ENCODE measurements at places on chromosomes 11 and 22.

GRCh38 chr11:71987521-71987920, 11.2 kb upstream of the IL18BP start:
- no peak for DNase-seq

GRCh38 chr11:79007771-79008402, 432.9 kb downstream of the TENM4 start:
- DNase-seq = no peak

GRCh38 chr22:40430991-40431390, 60.6 kb downstream of the SGSM3 start:
- no peak for DNase-seq

DNA sequence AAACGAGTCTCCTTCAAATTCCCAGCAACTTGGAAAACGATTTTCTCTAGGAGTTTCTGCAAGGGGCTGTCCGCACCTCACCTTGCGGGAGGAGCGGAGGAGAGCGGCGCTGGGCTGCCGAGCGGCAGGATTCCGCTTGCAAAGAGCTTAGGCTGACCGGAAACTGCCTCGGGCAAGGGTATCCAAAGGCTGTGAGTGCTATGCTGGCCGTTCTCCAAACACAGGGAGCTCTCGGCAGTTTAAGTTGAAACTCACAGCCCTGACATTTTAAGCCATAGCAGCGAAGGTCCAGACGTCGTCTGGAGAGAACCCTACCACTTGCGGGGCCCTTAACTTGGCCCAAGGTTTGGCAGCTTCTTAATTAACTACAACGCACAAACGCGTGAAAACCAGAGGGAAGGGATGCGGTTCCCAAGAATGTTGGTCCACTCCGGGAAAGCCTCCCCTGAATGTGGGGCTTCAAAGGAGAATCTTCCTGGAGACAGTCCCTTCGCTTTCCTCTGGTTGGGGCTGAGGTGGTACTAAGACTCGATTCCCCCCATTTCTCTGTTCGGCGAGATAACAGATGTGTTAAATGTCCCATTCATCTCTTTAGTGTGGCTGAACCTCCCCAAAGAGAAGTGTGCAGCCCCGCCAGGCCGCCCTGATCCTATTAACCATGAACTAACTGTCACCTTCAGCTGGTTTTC, 1.1 kb upstream of the DBX1 start:
- no peak for DNase-seq

DNA sequence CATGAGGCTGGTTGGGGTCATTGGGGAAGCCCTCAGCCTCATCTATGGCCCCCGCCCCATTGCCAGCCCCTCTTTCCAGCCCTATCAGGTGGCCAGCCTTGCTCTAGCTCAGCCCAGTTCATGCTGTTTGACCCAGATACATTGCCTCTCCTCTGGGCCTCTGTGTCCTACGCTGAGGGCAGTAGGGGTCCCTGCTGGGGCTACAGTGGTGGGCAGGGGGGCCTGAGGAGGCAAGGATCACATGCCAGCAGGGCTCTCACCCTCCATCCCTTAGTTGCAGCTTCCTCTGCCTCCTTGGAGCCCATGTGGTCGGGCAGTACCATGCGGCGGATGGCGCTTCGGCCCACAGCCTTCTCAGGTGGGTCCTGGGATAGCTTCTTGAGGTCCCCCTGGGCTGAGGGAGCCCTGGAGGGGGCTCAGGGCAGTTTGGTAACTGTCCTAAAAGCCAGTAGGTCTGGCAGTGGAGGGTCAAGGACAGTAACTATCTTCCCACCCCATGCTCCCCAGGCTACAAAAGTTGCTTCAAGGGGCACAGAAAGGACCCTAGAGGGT, 19.2 kb downstream of the EMID1 start:
- DNase-seq = no peak

DNA sequence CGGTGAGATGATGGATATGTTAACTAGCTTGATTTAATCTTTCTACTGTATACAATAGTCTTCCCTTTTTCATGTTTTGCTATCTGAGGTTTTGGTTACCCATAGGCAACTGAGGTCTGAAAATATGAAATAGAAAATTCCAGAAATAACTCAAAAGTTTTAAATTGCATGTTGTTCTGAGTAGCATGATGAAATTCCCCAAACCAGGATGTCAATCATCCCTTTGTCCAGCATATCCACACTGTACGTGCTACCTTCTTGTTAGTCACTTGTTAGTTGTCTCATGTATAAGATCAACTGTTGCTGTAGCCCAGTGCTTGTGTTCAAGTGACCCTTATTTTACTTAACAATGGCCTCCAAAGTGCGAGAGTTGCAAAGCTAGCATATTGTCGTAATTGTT, 21.2 kb upstream of the OR10W1 start:
- no peak for DNase-seq

DNA sequence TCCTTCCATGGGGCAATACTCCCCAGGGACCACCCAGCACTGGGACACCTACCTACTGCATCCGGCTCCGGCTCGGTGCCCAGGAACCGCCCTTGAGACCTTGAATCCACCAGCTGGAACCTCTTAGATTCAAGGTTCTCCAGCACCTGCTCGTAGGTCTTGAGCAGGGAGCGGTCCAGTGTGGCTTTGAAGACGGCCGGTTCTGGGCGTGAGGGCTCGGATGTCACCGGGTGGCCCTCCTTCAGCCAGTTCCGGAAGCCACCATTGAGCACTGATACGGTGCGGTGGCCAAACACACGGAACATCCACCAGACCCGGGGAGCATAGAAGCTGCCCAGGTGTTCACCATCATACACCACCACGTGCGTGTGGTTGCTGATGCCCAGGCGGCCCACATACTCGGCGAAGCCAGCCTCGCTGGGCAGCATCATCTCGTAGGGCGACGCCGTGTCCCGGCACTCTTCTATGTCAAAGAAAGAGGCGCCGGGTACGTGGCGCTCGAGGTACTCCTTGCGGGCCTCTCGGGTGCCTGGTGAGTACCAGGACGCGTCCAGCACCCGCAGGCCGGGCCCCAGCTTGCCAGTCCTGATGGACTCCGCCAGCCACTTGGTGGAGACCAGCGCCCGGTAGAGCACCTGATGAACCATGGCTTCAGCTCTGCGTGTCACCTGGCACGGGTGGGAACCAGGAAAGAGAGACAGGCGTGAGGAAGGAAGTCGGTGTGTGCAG, 997 bp downstream of the TST start:
- no peak for DNase-seq

GRCh38 chr11:61718046-61718531, 34.3 kb upstream of the MYRF start:
- DNase-seq = no peak

GRCh38 chr11:26753723-26754504, 32.1 kb upstream of the SLC5A12 start:
- peak; percentile 31 for DNase-seq

- DNase-seq = no peak
These were observed 300.2 kb downstream of the SHANK2 start for GRCh38 chr11:70952191-70952590.

DNA sequence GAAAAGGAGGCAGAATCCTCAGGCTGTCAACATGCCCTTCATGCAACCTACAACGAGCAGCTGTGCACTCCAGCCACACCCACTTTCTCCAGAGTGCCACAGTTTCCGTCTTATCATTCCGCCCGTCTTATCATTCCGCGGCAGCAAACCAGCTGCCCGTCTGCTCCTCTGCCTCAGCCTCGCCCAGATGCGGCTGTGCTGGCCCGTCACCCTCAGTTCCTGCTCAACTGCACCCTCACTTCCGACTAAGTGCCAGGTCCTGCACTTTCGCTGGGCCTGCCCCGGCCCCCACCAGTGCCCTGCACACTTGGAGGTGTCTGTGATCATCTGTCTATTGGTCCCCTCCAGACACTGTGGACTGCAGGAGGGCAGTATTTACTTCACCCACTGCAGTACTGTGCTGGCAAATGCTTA, 43.7 kb downstream of the MICAL3 start:
- no peak for DNase-seq

GRCh38 chr22:36745301-36745995, 30.5 kb downstream of the IFT27 start:
- no peak for DNase-seq

DNA sequence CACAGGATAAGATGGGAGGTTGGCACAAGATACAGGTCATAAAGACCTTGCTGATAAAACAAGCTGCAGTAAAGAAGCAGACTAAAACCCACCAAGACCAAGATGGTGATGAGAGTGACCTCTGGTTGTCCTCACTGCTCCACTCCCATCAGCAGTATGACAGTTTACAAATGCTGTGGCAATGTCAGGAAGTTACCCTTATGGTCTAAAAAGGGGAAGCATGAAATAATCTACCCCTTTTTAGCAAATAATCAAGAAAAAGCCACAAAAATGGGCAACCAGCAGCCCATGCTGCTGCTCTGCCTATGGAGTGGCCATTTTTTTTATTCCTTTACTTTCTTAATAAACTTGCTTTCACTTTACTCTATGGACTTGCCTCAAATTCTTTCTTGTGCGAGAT, 8.7 kb upstream of the PIWIL4 start:
- DNase-seq = no peak

DNA sequence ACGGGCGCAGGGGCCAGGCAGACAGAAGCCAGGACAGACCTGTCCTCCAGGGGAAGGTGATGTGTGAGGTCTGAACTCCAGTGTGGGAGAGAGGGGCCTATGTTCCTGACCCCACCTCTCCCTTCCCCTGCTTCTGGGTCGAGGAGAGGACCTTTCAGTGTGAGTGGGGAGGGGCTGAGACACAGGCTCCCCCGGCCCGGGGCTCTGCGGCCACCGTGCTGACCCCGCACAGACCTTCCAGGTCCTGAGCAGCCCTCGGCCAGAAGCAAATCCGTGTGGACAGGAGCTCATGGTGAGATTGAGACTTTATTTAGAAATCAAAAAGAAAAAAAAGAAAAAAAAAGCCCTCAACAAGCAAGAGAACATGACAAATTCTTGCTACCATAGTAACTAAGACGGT, 680.5 kb downstream of the BRD1 start:
- DNase-seq = no peak

DNA sequence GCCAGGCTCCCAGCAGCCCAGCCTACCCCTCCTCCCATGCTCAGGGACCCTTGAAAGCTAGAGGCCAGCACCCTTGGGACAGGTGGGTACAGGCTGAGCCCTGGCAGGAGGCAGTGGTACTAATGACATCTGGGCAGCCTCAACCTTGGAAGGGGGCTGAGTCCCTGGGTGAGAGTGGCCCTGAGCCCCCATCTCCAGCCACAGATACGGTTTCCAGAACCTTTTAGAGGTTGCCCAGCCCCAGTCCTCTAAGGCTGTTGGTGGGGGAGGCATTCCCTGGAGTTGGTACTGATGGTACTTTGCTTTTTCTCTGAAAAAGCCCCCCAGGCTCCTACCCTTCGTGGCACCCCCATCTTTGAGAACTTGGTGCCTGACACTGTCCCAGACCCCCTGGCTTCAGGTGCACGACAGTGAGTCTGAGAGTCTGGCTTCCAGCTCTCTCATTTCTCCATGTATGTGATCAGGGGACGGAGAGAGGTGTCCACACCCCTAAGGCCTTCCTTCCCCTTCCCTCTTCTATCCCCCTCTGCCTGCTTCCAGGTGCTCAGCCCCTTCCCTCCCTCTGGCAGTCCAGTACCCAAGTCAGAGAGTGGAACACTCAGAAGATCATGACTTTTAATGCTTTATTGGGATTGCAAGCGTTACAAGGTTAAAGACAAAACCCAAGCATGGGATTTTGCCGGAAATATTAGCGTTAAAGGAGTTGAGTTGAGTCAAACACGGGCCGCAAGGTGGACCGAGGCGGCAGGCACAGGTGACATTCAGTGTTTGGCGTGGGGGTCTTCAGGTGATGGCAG, 10.5 kb downstream of the IGF2 start:
- no peak for DNase-seq

DNA sequence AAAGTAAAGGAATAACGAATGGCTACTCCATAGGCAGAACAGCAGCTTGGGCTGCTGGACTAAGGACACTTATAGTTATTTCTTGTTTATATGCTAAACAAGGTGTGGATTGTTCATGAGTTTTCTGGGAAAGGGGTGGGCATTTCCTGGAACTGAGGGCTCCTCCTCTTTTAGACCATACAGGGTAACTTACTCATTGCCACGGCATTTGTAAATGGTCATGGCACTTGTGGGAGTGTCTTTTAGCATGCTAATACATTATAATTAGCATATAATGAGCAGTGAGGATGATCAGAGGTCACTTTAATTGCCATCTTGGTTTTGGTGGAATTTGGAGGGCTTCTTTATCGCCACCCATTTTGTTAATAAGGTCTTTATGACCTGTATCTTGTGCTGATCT, 7.0 kb downstream of the OR4X1 start:
- DNase-seq = no peak

- peak; percentile 34 for DNase-seq
These were observed 43.2 kb downstream of the ARHGAP42 start for GRCh38 chr11:100730266-100730665.

DNA sequence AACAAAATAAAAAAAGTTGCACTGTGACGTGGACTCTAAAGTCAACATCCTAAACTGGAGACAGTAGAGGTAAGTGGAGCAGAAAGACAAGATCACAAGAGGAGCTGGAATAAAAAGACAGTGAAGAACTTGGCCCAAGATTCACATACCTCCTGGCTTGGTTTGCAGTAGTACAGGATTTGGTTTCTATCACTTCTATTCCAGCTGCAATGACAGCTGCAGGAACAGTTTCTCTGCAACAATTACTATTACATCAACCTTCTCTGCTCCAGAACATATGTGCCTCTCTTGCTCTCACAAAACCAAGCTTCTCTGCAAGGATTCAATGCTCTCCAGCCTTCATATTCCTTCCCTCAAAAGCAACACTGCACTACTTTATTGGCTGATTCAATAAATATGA, 7.8 kb upstream of the KDM2A start:
- no peak for DNase-seq

- DNase-seq = no peak
These were observed 55.6 kb downstream of the ATG16L2 start for GRCh38 chr11:72869831-72870230.

DNA sequence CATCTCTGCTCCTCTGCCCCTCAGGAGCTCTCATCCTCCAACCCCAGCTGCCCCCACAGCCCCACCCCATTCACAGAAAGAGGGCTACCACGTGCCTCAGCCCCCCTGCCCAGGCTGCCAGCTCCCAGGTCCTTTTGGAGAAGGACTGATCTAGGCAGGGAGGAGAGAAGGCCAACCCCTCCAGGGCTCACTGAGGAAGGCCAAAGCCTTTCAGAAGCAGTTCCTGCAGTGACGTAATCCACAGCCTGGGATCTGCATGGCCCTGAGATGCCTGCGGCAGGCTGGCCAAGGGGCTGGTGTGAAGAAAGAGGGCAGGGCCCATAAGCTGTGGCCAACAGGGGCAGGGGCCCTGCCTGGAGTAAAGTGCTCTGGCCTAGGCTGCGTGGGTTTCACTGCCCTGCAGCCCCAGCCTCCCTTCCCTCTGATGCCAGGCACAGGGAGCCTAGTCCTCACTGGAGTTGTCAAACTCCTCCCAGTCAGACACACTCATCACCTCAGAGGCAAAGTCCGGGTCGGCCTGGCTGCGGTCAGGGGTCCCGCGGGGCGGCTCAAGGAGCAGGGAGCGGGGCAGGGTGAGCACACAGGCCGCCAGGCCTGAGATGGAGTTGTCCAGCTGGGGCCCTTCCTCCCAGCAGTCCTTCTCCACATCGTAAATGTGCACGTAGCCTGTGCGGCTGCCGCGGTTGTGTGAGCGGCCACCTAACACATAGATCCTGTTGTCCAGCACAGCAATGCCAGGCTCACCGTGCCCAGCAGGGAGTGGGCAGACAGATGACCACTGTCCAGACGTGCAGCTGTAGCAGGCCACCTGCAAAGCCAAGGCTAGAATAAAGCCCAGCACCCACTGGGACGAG, 4.2 kb upstream of the SCARF2 start:
- DNase-seq = no peak

GRCh38 chr11:12233602-12233925, 123.2 kb downstream of the MICAL2 start:
- no peak for DNase-seq

Data from AG04449 (cell line).